Neural crest cell (in vitro differentiated cells): ENCODE measurements at places on chromosomes 4 and X. TPM values are rescaled to one million over a fixed set of nuclear protein-coding genes. Genes with fewer than 3 reads are reported as not detected.

FAAH2 gene
- total RNA-seq, result 0.52 and 0.63 TPM in 2 replicates

FAM53A gene
- 3.6 and 4.3 TPM in 2 replicates for total RNA-seq

YIPF7 gene
- 0.47 and 0.80 TPM in 2 replicates for total RNA-seq

CT45A1 gene
- not detected in 2 replicates for total RNA-seq

RASSF6 gene
- not detected in 2 replicates for total RNA-seq

SRPK3 gene
- 0.14 and 0.30 TPM in 2 replicates for total RNA-seq

NMU gene
- 10.3 and 12.8 TPM in 2 replicates for total RNA-seq

USP26 gene
- total RNA-seq, result not detected in 2 replicates

NHS gene
- 10.7 TPM in 2 replicates for total RNA-seq

DNA sequence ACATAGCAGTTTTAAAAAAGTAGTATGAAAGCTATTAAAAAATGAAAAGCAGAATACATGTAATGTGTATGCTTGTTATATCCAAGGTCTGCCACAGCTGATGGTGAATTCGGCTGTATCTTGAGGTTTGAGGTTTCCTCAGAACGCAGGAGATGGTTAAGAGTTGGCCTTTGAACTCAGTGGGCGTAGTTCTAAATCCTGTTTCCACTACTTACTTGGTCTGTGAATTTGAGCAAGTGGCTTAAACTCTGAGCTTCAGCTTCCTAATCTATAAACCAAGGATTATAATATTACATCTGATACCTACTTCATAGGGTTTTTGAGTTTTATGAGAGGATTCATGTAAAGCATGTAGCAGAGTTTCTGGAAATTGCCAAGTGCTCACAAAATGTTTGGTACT is 125.2 kb downstream of the STIM2 start:
- H3K4me3 ChIP-seq, result no peak overlapping the region
- H3K27ac ChIP-seq, result no peak overlapping the region
- no peaks in the 10 kb centered on the region for H3K27me3 ChIP-seq
- H3K36me3 ChIP-seq, result peaks cover 9% of the 10 kb centered on the region
- no peak for DNase-seq

DNA sequence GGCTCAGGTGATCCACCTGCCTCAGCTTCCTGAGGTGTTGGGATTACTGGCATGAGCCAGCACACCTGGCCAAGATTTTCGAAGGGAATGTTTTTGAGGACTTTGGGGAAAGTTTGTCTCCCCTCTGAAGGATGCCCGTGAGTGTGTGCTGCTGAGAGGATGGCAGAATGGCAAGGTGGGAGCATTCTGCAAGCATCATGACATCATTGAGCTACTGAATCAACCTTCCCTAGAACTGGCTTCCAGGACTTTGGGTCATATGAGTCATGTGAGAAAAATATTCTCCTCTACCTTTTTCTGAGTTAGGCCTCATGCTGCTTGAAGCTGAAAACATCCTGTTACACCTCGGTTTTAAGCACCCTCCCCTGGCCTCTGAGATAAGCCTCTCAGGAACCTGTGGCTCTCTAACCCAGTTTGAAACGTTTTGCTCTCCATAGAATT is 31.0 kb downstream of the TMEM131L start:
- peaks cover 2% of the 10 kb centered on the region for H3K36me3 ChIP-seq
- H3K27me3 ChIP-seq, result no peaks in the 10 kb centered on the region
- H3K4me3 ChIP-seq, result no peak overlapping the region
- no peak for DNase-seq

GRCh38 chr4:124596816-124597215 is 115.7 kb downstream of the ANKRD50 start:
- no peaks in the 10 kb centered on the region for H3K27me3 ChIP-seq
- no peak overlapping the region for H3K27ac ChIP-seq
- no peak overlapping the region for H3K4me3 ChIP-seq
- no peak for DNase-seq
- H3K4me1 ChIP-seq, result no peaks in the 10 kb centered on the region
- H3K36me3 ChIP-seq, result peaks cover 3% of the 10 kb centered on the region

GRCh38 chr4:7198440-7199128 is 6.2 kb downstream of the SORCS2 start:
- H3K4me1 ChIP-seq, result peaks cover 32% of the 10 kb centered on the region
- no peak overlapping the region for H3K4me3 ChIP-seq
- DNase-seq, result no peak
- H3K36me3 ChIP-seq, result no peaks in the 10 kb centered on the region

DNA sequence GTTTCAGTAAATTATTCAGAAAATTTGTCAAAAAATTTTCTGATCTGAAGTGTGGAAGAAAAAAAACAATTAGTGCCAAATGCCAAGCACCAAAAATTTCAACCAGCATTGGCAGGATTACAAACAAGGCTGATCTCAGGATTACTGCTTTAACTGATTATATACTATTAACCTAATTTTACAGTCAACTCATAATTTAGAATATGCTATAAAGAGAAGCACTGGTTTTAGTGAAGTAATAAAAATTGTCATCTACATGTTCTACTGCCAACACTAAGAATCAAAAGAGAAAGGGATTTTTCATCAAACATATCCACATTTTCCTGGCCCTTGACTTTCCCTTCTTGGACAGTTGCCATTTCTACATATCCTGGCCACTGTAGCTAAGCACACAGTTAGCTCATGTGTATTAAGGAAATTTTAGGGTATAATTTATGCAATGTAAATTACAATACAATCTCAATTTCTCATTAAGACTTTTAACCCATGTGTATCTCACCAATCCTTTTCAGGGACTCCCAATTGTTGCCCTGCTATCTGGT is 33.8 kb downstream of the THOC2 start:
- no peak overlapping the region for H3K4me3 ChIP-seq
- no peak for DNase-seq
- no peaks in the 10 kb centered on the region for H3K4me1 ChIP-seq

GRCh38 chr4:159284113-159284512 is 181.2 kb downstream of the RAPGEF2 start:
- H3K4me3 ChIP-seq, result no peak overlapping the region
- H3K27ac ChIP-seq, result no peak overlapping the region
- H3K27me3 ChIP-seq, result no peaks in the 10 kb centered on the region
- peaks cover 23% of the 10 kb centered on the region for H3K4me1 ChIP-seq
- H3K36me3 ChIP-seq, result peaks cover 3% of the 10 kb centered on the region

- DNase-seq, result no peak
- H3K36me3 ChIP-seq, result no peaks in the 10 kb centered on the region
- H3K27ac ChIP-seq, result no peak overlapping the region
Observed at GRCh38 chr4:36343501-36344175, 62.2 kb downstream of the DTHD1 start.

GRCh38 chrX:70168238-70169188 is 8.8 kb upstream of the DGAT2L6 start:
- no peak overlapping the region for H3K4me3 ChIP-seq
- no peak overlapping the region for H3K27ac ChIP-seq
- H3K36me3 ChIP-seq, result peaks cover 7% of the 10 kb centered on the region
- H3K27me3 ChIP-seq, result no peaks in the 10 kb centered on the region
- DNase-seq, result no peak

DNA sequence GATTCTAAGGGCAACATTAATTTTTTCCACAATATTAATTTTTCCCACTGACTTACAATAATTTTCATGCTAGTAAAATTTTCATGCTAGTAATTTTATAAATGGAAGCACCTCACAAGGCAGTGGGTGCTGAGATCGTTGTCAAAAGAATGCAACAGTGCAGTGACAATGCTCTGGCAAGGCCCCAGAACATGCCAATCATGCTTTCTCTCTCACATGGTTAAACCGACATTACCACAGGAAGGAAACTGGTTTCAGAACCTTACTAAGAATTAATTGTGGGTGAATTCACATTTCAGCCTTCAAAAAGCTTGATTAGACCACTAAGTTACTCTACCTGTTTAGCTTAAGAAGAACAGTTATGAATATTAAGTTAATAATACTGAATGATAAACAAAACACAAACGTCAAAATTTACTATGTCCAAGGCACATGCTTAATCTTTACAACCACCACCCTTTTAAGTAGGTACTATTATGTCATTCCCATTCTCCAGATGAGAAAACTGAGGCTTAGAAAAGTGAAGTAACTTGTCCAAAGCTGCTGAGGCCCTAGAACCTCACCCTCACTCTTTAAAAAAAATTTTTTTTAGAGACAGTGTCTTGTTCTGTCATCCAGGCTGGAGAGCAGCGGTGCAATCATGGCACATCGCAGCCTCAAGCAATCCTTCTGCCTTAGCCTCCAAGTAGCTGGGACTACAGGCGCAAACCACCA is 10.0 kb upstream of the OPHN1 start:
- no peaks in the 10 kb centered on the region for H3K36me3 ChIP-seq
- no peaks in the 10 kb centered on the region for H3K4me1 ChIP-seq
- no peaks in the 10 kb centered on the region for H3K27me3 ChIP-seq
- DNase-seq, result no peak

DNA sequence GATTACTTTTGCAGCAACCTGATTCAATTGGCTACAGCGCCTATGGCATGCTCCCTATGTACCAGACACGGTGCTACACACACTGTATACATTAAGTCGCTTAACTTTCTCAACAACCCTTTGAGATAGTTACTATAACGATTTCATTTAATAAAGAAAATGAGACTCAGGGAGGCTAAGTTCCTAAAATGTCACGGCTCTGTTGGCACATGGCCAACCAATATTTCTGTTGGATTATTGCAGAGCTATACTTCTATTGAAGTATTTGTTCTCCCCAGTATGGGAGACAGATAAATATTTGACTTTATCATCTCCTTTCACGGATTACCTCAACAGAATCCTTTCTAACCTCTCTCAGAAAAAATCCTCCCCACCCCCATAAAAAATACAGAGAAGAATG is 25.3 kb downstream of the CLNK start:
- no peaks in the 10 kb centered on the region for H3K4me1 ChIP-seq
- no peak overlapping the region for H3K4me3 ChIP-seq
- DNase-seq, result no peak
- H3K27ac ChIP-seq, result no peak overlapping the region
- H3K27me3 ChIP-seq, result no peaks in the 10 kb centered on the region

DNA sequence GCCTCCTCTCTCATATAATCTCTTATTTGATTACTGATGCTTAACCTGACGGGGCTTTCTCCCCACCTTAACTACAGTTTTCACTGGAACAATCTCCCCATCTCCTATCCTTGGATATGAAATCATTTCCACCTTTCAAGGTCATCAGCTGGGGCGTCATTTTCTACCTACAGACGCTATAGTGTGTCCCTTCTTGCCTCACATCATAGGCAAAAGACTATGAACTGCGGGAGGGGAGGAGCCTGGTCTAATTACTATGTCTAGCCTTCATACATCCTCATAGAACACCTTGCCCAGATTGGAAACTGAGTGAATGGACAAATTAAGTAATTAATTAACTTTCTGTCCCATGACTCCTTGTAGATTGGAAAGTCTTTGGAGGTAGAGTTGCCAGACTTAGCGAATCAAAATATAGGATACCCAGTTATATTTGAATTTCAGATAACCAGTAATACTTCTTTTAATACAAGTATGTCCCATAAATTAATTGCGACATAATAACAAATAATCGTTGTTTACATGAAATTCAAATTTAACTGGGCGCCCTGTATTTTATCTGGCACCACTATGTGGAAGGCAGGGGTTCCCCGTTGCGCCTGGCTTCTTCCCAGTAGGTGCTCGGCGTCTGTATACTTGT is 752 bp upstream of the ATP6AP2 start:
- no peaks in the 10 kb centered on the region for H3K27me3 ChIP-seq
- peak overlapping the region; percentile 93 for H3K4me3 ChIP-seq
- H3K36me3 ChIP-seq, result no peaks in the 10 kb centered on the region
- H3K27ac ChIP-seq, result no peak overlapping the region

GRCh38 chrX:131083510-131084142 is 25.5 kb downstream of the ARHGAP36 start:
- H3K27me3 ChIP-seq, result peaks cover 99% of the 10 kb centered on the region
- no peak for DNase-seq
- no peak overlapping the region for H3K4me3 ChIP-seq

- H3K4me3 ChIP-seq, result no peak overlapping the region
- peaks cover 9% of the 10 kb centered on the region for H3K27me3 ChIP-seq
- no peak for DNase-seq
- no peak overlapping the region for H3K27ac ChIP-seq
- H3K4me1 ChIP-seq, result peaks cover 16% of the 10 kb centered on the region
Observed at GRCh38 chr4:37447886-37448285, 203.3 kb downstream of the NWD2 start.

DNA sequence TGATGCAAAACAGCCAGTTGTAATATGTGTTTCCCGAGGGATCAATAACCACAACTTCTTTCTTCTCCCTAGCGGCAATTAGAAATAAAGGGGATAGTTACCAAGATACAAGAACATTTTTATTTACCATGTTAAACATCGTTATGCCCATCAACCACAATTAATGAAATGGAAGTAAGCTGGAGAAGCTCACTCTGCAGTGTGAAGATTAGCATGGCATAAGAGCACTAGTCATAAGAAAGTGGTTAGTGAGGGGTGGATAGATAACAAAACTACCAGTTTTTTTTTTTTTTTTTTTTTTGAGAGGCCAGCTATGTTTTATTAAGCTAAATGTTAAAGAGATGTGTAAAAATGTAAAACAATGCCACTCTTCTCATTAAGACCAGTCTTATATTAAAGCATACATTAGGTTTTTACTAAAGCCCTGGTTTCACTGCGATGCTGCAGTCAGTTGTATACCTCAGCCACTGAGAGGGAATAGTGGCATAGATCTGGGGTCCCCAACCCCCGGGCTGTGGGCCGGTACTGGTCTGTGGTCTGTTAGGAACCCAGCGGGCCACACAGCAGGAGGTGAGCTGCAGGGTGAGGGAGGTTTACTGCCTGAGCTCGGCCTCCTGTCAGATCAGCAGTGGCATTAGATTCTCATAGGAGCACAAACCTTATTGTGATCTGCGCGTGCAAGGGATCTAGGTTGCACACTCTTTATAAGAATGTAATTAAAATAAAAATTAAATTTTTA is 27.9 kb upstream of the NFXL1 start:
- H3K4me1 ChIP-seq, result no peaks in the 10 kb centered on the region
- no peak for DNase-seq
- no peaks in the 10 kb centered on the region for H3K27me3 ChIP-seq
